ENCODE measurements at places on chromosomes 13 and 19. TPM values are rescaled to one million over a fixed set of nuclear protein-coding genes. Genes with fewer than 3 reads are reported as not detected.

Gene CRX
- not detected for total RNA-seq

DNA sequence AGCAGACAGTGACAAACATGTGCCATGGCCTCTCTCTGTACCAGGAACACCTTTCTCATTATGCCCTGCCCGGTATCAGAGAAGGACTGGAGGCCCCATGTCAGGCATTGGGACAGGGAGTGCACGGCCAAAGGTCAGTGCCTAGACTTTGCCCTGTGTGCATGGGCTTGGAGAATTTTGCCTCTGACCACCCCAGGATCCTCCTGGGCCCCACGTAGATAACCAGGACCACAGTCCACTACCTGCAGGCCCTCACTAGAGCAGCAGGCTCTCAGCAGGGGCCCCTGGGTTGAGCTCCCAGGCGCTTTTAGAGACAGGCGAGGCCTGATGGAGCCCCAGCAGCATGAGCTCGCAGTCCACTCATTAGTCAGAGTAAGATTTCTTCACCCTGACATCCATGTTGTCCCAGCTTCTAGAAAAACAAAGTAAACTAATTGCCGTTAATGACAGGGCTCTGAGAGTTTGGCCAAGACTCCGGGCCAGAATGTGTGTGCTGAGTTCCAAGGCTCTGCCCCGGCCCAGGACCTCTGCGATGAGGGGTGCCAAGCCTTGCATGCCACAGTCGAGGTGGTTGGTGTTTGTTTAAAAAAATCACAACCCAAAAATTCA lies 42.7 kb downstream of the CAPN12 start:
- no peak for DNase-seq

DNA sequence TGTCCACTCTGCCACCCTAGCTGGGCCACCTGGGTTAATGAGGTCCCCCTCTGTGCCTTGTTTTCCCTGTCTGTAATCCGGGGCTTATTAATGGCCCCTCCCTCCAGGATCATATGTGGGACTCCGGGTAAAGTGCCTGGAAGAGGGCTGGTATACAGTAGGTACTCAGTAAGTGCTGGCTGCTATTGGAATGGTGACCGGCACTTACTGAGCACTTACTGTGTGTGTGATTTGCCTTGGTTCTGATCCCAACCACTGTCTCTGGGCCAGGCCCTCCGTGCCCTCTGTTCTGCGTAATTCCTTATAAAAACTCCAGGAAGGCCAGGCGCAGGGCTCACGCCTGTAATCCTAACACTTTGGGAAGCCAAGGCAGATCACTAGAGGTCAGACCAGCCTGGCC lies 30.9 kb upstream of the NCCRP1 start:
- DNase-seq: no peak

- DNase-seq: no peak
These were observed 349.7 kb downstream of the LIG4 start for GRCh38 chr13:107865643-107866031.

DNA sequence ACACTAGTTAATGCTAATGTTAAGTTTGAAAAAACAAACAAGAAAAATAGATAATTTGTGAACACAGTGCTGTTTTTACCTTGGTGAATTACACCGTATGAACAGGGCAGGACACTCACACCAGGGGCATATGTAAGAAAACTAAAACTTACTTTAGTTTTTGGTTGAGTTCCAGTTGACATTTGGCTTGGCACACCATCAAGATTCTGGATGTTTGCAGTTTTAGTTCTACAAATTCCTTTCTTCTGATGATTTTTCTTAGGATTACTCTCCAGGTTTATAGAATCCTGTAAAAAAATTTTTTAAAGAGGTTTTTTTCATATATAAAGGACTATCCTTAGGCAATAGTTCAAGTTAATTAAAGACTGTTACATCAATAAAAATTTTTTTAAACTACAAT lies 238.5 kb upstream of the STARD13 start:
- no peak for DNase-seq

DNA sequence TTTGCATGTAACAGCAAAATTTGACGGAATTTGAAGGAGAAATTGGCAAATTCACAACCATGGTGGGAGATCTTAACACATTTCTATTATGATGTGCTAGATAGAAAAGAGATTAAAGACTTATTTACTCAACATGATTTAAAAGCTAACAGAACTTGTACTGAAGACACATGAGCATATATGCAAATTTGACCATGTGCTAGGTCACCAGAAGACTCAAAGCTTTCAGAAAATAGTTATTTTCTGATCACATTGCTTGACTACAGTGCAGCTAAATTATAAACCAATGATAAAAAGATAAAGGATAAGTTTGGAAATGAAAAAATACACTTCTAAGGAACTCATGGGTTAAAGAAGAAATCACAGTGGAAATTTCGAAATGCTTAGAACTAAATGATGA lies 9.1 kb downstream of the GPR183 start:
- DNase-seq: no peak

GRCh38 chr19:9032136-9032631 lies 22.0 kb upstream of the MUC16 start:
- DNase-seq: no peak

- DNase-seq: no peak
These were observed 366.6 kb downstream of the DNAJC15 start for GRCh38 chr13:43389983-43390382.

- no peak for DNase-seq
These were observed 23.5 kb upstream of the QTRT1 start for GRCh38 chr19:10677751-10678150.

DNA sequence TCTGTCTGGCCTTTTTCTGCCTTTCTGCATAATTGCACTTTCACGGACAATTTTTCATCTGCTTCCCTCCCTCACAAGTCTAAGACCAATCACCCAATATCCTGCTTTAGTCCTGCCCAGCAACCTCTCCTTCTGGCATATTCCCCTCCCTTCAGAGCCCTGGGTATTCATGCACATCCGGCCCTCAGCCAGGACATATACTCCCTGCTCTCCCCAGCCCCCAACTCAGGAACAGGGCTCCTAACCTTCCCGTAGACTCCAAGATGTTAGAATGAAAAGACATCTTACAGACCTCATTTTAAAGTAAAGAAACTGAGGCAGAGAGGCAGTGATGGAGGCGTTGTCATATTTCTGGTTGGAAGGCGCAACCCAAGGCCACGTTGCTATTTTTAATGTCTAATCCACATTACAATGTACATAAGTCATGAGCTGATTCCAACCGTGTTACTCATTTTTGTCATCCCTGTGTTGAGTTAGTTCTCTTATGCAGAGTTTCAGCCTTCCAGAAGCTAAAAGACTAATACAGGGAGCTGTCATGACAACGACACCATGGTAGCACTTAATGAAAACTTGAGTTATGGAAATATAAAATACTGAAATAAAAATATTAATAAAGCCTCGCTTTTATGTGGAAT lies 209.2 kb downstream of the TSHZ3 start:
- no peak for DNase-seq

GRCh38 chr19:8648240-8648639 lies 17.8 kb downstream of the NFILZ start:
- DNase-seq: no peak

- peak; percentile 84 for DNase-seq
These were observed at the start of gene ZNF814 for GRCh38 chr19:57888560-57889231. ZNF814 (minus strand) TSS chr19:57889037; CDS start chr19:57888802, 235 bp downstream.

GRCh38 chr13:59960683-59961082 lies 203.0 kb downstream of the DIAPH3 start:
- DNase-seq: no peak

Data from naive thymus-derived CD8-positive, alpha-beta T cell (primary cell).